ENCODE measurements at places on chromosomes 2 and 18.

GRCh38 chr2:53989210-53989862 lies 18.5 kb upstream of the PSME4 start:
- DNase-seq: no peak

- no peak for DNase-seq
These were observed 1.8 kb upstream of the PTPN18 start for GRCh38 chr2:130354139-130354428.

- DNase-seq: no peak
These were observed 10.7 kb downstream of the NT5DC4 start for GRCh38 chr2:112731479-112731878.

- DNase-seq: no peak
These were observed 599.4 kb downstream of the RNF144A start for GRCh38 chr2:7516484-7517063.

- no peak for DNase-seq
These were observed 25.8 kb downstream of the CREG2 start for GRCh38 chr2:101361522-101361921.

- no peak for DNase-seq
These were observed 258.1 kb downstream of the NAPG start for GRCh38 chr18:10783941-10784340.

DNA sequence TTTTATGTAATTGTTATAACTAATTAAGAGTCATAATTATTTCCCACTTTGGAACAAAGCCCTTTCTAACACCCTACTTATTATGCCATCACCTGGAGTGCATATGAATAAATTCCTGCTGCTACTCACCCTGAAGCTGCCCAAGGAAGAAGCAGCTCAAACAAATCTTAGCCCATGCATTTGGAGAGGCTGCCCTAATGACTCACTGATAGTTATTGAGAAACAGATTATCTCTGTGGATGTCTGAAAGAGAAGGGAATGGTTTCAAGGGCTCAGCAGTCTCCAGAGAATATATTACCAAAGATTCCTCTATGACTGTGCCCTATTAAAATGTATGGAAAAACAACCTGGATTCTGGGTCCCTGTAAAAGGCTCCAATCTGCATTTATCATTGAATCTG lies 81.0 kb downstream of the GPR39 start:
- DNase-seq: no peak

GRCh38 chr2:134256956-134257355 lies 3.1 kb downstream of the MGAT5 start:
- no peak for DNase-seq

DNA sequence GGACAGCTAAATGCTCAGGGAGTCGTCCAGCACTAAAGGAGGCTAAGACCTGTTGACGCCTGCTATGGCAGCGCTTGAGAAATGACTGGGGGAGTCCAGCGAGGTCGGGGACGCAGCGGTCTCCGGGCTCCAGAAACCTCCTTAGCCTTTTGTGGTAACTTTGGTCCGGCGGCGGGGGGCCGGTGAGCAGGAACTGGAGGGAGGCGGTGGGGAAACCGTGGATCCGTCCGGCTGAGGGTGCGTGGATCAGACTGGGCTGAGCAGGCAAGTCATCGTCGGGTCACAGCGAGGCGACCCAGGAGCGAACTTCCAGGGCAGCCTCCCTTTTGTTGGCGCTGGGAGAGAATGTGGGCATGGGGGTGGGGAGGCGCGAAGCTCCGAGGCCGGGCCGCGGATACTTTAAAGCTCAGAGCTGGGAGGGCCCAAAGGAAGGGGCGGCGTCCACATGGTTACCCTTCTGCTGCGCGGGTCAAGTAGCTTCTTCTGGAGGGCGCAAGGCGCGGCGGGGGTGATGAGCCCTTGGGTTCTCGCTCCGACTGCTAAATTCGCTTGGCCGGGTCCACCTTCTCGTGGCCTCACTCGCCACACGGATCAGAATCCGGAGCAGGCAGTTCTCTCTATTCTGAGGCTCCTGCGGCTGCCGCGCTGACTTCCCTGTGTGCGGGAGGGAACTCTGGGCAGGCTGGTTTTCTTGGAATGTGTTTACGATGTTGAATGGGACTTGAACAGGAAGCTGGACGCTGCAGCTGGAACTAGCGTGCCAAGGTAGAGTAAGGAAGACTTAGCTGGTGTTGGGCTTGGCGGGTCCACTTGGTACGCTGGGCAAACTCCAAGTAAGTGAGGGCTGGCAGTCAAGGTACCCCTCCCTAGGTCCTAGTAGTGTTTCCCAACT lies 920 bp downstream of the GULP1 start:
- DNase-seq: no peak

- no peak for DNase-seq
These were observed 150.4 kb upstream of the ITGA4 start for GRCh38 chr2:181306785-181307184.

DNA sequence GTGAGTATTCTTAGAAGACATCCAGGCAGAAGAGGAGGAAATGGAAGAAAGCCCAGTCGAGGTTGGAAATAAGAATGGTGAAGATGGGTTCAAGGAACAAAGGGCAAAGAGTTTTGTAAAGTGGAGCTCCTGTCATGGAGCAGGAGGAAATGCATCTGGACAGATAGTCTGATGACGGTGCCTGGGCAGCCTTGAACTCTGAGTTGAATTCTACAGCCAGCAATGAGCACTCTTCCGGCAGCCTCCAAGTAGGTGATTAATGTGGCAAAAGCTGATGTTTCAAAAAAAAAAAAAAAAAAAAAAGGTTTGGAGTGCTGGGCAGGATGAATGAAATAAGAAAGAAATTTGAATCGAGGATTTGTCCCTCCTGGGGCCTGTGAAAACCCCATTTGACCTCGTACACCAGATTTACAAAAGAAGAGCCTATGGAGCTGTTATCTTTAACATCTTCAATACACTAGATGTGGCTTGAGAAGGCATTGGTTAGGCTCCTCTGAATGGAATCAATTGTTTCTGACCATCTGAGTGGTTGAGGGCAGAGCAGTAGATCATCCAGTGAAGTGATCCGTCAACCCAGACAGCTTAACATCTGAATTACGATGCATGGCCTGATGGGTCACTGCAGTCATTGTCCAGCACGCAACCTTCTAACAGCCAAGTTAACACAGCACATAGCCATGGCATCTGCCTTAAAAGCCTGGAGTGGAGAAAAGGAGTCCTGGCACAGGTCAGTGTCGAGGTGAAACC lies 449.7 kb downstream of the TXNL1 start:
- DNase-seq: no peak

- no peak for DNase-seq
These were observed 226.1 kb upstream of the LYPD1 start for GRCh38 chr2:132896073-132896472.

DNA sequence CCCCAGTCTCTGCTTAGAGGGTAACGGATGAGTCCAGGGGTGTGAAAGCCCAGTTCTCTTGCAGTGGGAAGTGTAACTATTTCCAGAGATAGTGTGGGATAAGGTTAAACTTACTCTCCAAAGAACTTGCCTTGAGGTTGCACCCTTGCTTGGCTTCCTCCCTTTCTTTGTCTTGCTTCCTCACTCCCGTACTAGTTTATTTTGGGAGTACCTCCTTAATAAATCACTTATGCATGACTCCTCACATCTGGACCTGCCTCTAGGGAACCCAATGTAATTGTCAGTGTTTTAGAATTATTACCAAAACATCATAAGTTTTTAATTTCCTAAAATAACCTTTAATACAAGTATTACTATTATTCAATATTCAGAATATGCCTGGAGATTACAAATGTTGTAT lies 35.2 kb downstream of the CPO start:
- no peak for DNase-seq

DNA sequence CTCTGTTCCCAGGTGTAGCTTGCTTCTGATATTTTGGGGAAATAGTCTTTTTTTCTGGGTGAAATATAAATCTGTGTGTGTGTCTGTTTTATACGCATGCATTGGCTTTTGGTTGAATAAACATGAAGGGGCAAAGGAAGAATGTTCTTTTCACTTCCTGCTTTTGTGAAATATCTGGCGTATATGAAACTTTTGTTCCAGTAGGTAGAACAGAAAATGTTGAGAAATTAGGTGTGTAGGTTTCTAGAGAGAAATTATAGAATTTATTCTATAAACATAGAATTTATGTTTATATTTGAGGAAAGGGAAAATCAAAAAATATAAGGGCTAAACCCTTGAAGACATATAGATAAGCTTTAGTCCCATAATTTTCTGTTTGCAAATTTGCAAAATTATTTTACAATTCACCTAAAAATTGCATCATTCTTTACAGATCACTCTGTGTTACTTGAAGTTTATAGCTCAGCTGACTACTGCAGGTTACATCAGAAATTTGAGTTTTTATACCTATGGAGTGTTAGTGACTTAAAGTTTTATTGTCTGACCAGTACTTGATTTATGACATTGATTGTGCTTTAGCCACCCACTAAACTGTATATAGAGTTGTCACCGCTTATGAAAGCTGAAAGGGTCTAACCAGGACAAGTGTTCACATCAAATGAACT lies 116.1 kb downstream of the FAM117B start:
- DNase-seq: no peak

DNA sequence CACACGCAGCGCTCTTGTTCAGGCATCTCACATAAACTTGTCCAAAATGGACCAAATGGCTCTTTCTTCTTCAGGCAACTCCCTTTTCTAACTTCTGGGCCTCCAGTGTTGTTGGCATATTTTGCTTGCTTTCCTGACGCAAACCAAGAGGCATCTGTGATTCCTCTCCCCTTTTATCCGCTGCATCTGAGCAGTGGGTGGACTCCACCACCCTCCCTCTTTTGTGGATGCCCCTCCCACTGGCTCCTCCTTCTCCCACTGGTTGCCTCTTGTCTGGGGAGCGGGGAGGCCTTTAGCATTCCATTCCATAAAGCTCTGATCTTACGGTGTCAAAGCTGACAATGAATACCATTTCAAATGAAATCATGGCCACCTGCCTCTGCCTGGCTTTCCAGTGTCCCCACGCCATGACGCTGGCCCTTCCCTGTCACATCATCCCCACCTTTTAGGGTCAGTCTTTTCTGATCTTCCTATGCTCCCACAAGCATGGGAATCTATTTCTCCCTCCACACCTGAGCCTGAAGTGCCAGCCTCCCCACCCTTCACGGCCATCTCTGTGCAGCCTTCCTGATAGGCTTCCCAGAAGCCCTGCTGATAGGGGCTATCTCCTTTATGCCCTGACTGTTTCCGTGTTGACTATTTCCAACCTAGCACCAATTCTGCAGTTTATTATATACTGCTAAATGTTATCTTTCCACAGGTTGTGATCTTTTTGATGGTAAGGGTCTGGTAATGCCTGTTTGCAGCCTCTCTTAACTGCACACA lies 51.5 kb downstream of the RPL37A start:
- no peak for DNase-seq

GRCh38 chr2:26561918-26562810 lies 79.0 kb downstream of the CIB4 start:
- DNase-seq: peak; percentile 40

DNA sequence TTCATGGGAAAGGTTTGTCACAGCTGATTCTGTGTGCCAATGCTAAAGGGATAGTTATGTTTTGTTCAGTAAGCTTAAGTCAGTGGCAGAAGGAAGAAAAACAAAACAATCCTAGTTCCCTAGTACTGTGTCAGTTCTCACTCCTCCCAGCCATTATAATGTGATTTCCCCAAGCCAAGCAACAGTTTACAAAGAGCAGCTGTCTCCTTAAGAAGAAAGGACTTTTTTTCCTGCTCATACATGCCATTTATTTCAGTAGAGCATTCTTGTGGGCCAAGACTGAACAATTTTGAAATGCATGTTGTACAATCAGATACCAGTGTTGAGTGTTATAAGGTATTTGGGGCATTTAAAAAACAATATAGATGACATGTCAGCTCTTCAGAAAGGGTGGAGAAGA lies 52.1 kb downstream of the NEMP2 start:
- DNase-seq: no peak

DNA sequence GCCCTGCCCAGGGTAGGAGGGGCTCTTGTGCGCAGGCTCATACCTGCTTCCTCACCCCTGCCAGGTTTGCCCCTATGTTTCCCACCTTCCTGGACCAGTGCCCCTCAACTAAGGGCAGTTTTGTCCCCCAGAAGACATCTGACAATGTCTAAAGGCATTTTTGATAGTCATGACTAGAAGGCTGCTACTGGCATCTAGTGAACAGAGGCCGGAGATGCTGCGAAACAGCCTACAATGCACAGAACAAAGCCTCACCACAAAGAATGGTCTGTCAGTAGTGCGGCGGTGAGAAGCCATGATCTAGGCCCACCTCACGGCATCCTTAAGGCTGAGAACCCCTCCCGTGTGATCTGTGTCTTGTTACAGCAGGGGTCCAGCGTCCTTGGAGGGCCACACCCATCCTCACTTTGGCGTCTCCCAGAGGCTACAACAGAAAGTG lies 96.0 kb downstream of the TMEM17 start:
- peak; percentile 10 for DNase-seq

- DNase-seq: no peak
These were observed 84.3 kb upstream of the CRIM1 start for GRCh38 chr2:36271266-36271665.

DNA sequence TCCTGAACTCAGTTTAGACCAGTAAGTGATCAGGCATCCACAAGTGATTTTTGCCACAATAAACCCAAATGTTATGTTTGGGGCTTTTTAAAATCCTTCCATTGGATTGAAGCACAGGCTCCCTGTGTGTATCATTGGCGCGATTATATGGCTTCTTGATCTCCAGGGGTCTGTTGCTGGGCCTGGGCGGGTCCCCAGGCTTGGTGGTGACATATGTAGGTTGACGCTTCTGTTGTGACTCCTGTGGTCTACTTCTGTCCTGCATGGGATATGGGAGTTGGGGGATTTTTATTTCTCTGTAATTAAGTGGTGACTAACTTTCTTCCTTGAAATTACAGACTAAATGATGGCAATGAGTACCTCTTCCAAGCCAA lies 56.2 kb upstream of the EML6 start:
- no peak for DNase-seq

DNA sequence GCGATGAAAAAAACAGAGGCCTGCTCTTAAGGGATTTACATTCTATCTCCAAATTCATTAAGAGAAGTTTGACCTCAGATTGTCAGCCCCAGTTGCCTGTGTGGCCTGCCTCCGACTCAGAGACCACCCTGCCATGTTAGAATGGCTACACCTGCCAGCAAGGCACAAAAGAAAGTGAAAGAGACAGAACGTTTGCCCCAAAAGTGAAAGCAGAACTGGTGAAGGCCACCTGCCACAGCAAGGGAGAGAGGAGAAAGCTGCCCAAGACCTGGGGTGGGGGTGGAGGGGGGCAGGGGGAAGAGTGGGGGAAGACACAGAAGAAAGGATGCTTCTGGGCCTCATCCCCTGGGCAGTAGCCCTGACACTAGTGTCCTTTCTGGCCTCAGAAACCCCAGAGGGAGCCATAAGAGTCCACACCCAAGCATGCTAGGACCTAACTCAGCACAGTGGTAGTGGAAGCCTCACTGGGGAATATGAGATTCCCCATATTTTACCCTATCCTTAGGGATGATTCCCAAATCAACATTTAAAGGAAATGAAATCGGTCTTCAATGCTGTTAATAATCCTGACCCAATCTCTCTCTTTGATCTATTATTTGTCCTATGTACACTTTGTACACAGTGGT lies 389.7 kb downstream of the TXNL1 start:
- DNase-seq: no peak

DNA sequence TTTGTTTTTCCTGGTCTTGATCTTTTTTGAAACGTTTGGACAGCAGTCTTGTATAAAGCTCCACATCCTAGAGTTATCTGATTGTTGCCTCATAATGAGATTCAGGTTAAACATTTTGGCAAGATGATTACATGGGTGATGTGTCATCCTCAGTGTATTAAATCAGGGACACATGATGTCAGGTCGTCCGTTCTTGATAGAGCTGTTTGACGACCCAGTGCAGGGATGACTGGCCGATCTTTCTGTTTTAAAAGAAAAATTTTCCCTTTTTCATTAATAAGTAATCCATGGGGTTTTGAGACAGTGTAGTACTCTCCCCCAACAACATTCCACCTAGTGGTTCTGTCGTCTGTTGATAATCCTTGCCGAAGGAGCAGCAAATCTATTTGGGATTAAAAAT lies 44.5 kb upstream of the SERPINB2 start:
- no peak for DNase-seq

- no peak for DNase-seq
These were observed 57.7 kb downstream of the PRKCE start for GRCh38 chr2:45709137-45709536.
